ENCODE measurements at places on chromosomes 1 and 21.

DNA sequence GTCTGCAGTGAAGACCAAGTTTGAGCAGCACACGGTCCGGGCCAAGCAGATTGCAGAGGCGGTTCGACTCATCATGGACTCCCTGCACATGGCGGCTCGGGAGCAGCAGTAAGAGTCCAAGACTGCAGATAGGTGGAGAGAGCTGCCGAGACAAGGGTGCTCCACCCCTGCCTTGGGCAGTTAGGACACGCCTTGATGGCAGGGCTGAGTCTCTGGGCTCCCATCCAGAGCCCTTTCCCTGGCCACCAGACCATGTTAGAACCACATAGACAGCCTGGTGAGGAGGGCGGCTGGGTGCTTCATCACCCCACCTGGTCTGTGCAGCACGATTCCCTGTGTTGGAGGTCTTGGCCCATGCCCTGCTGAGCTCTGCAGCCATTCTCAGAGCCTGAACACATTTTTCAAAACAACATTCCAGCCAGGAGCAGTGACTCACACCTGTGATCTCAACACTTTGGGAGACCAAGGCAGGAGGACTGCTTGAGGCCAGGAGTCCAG, 17.3 kb upstream of the MIIP start:
- no peak for DNase-seq

GRCh38 chr1:117654493-117655219, 48.8 kb downstream of the TENT5C start:
- no peak for DNase-seq

DNA sequence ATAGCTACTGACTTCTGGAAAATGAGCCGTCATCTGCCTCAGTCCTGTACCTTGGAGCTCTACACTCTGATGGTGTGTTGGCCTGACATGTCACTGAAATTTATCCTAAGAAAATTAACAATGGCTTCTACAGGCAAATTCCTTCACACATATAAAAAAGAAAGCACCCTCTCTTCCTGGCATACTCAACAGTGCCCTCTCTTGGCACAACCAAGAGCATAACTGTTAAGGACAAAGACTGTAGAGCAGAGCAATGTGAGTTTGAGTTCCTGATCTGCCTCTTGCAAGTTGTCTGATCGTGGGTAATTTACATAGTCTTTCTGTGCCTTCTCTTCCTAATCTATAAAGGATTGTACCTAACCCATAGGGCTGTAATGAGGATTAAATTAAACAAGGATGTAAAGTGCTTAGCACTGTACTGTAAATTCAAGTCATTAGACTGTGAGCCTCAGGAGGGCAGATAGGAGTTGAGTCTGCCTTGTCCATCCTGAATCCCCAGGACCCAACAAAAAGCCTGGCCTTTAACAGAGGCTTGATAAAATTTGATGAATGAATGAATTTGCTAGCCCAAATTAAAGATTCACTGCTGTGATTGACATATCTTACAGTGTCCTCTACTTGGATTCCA, 83.5 kb downstream of the SYF2 start:
- no peak for DNase-seq

- no peak for DNase-seq
These were observed 19.1 kb downstream of the OPTC start for GRCh38 chr1:203512848-203513584.

GRCh38 chr1:157288006-157288405, 149.8 kb upstream of the ETV3 start:
- no peak for DNase-seq

GRCh38 chr1:22121421-22121911, 21.4 kb downstream of the WNT4 start:
- DNase-seq, result no peak

- DNase-seq, result no peak
These were observed 20.4 kb upstream of the TTC4 start for GRCh38 chr1:54695221-54695620.

GRCh38 chr1:224377676-224378006, 21.0 kb downstream of the CNIH4 start:
- DNase-seq, result no peak

- DNase-seq, result no peak
These were observed 478.1 kb downstream of the PLA2G4A start for GRCh38 chr1:187306710-187307415.

GRCh38 chr1:201469645-201470074, 672 bp upstream of the PHLDA3 start:
- no peak for DNase-seq

GRCh38 chr1:82752046-82752445, 951.3 kb downstream of the ADGRL2 start:
- DNase-seq, result no peak

DNA sequence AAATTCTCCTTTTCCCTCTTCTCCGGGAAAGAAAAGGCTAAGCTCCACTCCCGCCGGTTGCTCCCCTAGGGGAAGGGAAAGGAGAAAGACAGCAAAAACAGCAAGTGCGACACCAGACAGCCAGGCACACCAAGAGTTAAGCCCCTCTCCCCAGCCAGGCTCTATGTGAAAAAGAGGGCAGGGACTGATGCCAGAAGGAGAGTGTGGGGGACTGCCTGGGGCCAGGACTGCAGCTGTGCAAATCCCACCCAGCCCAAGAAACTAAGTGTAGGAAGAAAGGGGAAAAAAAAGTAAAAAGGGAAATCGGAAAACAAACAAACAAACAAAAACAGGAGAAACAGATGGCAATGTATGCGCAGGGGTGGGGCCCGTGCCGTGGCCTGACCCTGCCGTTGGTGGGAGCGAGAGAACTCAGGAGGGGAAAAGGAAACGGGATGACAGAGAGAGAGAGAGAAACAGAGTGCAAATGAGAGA, 27.7 kb upstream of the FMO1 start:
- DNase-seq, result no peak

GRCh38 chr21:38759413-38759812, 46.3 kb upstream of the ETS2 start:
- no peak for DNase-seq

GRCh38 chr1:29972421-29973053, 736.2 kb downstream of the PTPRU start:
- no peak for DNase-seq

GRCh38 chr1:177170756-177171535, at the start of gene BRINP2:
BRINP2 (plus strand) TSS chr1:177170958; CDS start chr1:177229877, 58,919 bp downstream.
- DNase-seq, result no peak

GRCh38 chr21:45388611-45389296, 16.2 kb upstream of the COL18A1 start:
- no peak for DNase-seq

DNA sequence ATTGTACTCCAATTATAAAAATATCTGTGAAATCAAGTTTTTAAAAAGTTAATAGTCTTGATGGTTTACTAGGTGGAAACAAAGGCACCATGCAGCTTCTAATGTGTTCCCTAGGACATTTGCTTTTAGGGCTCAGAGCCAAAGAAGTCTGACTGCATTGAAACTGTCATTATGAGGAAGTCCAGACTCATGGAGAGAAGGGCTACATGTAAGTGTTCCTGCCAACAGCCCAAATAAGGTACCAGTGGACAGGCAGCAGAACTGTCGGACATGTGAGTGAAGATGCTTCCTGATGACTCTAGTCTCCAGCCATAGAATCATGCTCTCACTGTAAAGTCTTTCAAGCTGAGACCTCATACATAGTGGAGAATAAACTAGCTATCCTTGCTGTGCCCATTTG, 287.6 kb downstream of the AKT3 start:
- DNase-seq, result no peak

- no peak for DNase-seq
These were observed 100.5 kb upstream of the NEK7 start for GRCh38 chr1:198056255-198056654.

GRCh38 chr21:15659753-15660422, 69.9 kb upstream of the USP25 start:
- no peak for DNase-seq

GRCh38 chr1:207883660-207884250, 27.2 kb downstream of the CD34 start:
- no peak for DNase-seq

DNA sequence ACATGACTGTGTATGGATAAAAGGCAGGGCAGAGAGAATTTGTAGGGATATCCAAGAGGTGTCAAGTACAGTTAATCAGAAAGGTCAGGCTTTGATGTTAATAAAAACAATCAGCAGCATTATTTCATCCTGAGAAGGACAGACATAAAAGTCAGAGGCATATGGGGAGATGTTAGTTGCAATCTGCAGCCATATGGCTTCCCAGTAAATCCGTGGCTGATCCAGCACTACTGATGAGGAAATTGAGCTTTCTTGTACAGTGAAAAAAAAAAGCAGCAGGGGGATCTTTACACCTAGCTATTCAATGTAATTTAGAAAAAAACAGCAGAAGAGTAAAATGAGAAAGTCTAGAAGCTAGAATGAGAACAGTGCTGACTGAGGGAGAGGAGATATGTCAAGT, 2.2 kb upstream of the SPRR1B start:
- DNase-seq, result no peak

DNA sequence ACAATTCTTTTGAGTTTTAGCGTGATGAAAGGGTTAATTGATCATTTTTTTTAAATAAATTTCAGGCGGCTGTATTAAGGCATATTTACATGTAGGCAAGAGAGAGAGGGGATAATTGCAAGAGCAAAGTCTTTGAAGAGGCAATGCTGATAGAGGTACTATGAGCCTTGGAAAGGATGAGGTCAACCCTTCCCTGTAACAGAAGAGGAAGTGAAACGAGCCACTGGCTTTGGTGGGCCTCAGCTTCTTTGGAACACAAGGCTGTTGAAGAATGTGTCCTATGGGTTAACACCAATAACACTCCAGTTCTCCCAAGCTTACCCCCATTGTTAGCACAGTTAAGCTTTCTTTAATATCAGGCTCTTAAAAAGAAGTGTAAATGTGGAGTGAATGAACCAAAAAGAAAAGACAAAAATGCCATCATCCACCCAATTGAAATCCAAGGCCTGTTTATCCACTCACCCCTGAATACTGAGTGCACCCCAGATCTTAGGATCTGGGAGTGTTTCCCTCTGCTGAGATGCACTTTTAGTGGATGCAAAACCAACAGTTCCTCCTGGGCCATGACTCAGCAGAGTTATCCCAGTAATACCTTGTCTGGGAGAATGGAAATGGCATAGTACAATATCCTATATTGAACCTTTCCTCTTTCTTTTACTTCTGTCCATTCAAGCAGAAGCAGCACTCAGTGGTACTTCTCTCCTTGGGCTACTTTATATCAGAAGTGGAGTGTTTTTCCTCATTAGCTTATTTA, 216.4 kb downstream of the SLC44A5 start:
- no peak for DNase-seq

DNA sequence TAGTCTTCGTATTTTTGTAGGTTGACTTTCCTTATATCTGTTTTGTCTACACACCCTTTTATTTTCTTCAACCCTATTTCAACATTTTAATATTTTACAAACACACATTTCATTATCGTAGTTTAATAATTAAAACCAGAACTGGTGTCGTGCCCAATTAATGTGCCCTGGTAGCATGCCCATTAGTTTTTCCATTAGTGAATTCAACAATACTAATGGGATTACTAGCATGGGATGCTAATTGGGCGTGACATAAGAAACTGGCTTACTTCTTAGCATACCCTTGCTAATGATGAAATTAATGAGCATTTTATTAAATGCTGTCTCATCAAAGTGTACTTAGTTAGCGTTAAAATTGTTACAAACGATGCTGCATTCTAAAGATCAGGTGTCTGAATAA, 332.7 kb downstream of the USH2A start:
- no peak for DNase-seq

DNA sequence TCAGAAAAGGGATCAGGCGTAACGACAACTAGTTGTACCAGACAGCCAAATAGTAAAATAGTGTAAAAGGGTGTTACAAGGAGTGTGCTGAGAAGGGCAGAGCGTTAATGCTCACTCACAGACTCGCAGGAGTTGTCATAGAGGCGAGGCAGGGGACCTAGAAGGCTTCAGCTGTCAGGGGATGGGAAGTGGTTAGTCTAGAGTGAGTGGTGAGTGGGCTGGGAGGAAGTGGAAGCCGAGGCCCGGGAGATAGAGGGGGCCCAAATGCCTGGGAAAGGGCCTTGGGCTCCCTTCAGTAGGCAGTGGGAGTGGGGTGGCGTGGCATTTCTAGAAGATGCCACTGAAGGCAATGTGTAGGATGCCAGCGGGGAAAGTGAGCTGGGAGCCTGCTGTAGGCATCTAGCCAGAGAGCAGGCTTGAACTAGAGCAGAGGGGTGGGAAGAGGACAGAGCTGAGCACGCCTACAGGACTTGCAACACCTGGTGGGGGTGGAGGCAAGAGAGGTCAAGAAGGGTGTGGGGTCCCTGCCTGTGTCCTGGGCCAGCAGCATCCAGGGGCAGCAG, 10.3 kb downstream of the SLC6A17 start:
- no peak for DNase-seq

DNA sequence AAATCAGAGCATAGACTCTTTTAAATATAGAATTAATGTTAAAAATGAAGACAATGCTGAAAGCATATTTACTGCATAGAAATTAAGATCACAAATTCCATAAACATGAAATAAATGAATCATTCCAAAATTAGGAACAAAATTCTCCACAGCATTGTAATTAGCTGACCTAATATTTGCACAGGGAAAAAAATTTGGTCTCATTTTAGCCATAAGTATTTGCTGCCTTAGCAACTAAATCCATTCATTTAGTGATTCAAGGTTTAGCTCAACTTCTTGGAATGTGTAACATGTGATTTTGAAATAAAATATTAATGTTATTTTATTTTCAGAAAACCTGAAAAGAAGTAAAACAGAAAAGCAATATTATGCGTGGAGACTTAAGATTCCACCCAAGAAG, 25.5 kb downstream of the ADAMTS5 start:
- no peak for DNase-seq

DNA sequence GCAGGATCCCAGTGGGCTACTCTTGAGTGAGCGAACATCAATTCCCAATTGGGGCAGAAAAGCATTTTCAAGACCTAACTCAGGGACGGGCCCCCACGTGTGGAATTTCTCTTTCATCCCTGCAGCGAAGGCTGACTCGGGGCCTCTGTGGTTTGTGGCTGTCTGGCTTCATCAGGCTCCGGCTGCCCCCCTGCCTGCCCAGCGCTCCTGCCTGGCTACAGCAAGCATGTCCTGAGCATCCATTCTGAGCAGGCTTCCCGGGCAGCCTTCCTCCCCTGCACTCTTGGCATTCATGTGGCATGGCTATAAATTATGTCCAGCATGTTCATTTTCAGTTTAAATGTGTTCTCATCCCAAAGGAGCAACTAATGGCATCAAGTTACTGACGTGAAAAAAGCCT, 588.1 kb downstream of the KIF26B start:
- no peak for DNase-seq
